ENCODE measurements at places on chromosomes 5 and 9.
A peak's percentile ranks its signal among the peaks of the same experiment; 100 is the strongest.

GRCh38 chr5:111063709-111064322 lies 7.7 kb upstream of the TSLP start:
- no peaks in the 10 kb centered on the region for H3K4me1 ChIP-seq
- H3K4me3 ChIP-seq: no peak overlapping the region
- H3K36me3 ChIP-seq: no peaks in the 10 kb centered on the region
- H3K27ac ChIP-seq: no peak overlapping the region

DNA sequence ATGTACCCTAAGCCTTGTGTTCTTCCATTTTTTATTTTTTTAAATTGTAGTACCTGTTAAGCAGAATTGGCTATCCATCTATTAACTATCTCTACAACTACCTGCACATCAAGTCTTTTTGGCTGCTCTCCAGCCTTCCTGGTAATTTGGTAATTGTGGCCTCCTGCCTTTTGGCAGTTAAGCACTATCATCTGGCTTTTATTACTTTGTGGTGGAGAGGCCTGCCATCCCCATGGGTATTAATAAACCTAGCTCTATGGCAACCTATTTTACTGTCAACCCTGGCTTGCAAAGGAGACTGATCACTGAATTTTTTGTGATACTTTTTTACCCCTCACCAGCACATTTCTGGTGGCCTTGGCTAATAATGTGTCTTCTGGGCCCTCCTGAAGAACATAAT lies 20.5 kb downstream of the SELENOP start:
- no peak for DNase-seq
- H3K27ac ChIP-seq: no peak overlapping the region
- H3K36me3 ChIP-seq: no peaks in the 10 kb centered on the region
- H3K4me3 ChIP-seq: no peak overlapping the region

- H3K27ac ChIP-seq: no peak overlapping the region
- peaks cover 44% of the 10 kb centered on the region for H3K36me3 ChIP-seq
- DNase-seq: peak; percentile 52
- no peaks in the 10 kb centered on the region for H3K27me3 ChIP-seq
Measured at GRCh38 chr5:468401-468800, 25.4 kb downstream of the EXOC3 start.

- H3K27me3 ChIP-seq: no peaks in the 10 kb centered on the region
- H3K4me1 ChIP-seq: no peaks in the 10 kb centered on the region
- DNase-seq: no peak
- H3K36me3 ChIP-seq: no peaks in the 10 kb centered on the region
- no peak overlapping the region for H3K4me3 ChIP-seq
Measured at GRCh38 chr5:122908662-122909061, 63.2 kb downstream of the SNX24 start.

DNA sequence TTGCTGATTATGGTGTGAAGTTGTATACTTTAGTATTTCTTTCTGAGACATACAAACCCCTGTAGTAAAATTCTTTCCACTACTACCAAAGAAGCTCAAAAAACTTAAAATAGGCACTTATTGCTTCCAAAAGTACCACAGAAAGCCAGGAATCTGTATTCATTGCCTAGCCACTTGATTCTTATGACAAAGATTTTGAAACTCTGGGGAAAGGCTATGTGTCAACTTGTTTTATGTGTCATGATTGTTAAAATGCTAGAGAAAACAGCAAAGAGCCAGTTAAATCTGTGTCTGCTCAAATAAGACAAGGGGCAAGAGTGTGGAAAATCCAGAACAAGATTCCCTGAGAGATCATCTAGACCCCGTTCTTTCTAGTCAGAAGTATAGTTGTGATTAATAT lies 6.0 kb downstream of the KIF2A start:
- no peak overlapping the region for H3K4me3 ChIP-seq
- H3K27ac ChIP-seq: no peak overlapping the region
- peaks cover 19% of the 10 kb centered on the region for H3K4me1 ChIP-seq
- no peak for DNase-seq

DNA sequence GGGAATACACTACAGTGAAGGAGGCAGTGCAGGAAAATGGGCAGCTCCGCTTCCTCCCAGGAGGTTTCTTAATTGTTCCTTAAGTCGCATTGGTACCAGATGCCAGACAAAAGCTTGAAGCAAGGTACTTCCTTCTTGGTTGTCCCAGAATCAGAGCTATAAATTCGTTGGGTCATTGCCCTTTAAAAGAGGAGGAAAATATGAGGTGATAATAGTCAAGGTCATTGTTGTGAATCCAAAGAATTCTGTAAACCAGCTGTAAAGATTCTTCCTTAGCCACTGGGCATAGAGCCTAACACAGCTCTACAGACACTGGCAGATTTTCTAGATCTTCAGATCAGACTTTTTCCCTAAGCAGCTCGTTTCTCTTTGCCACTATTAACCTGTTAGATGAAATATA lies 444.1 kb upstream of the TLE4 start:
- no peaks in the 10 kb centered on the region for H3K27me3 ChIP-seq
- no peak for DNase-seq
- H3K4me1 ChIP-seq: no peaks in the 10 kb centered on the region
- no peaks in the 10 kb centered on the region for H3K36me3 ChIP-seq
- H3K4me3 ChIP-seq: no peak overlapping the region

- no peak overlapping the region for H3K27ac ChIP-seq
- no peaks in the 10 kb centered on the region for H3K27me3 ChIP-seq
- DNase-seq: no peak
- H3K36me3 ChIP-seq: no peaks in the 10 kb centered on the region
- no peaks in the 10 kb centered on the region for H3K4me1 ChIP-seq
- no peak overlapping the region for H3K4me3 ChIP-seq
Measured at GRCh38 chr5:31137676-31138075, 55.8 kb upstream of the CDH6 start.

DNA sequence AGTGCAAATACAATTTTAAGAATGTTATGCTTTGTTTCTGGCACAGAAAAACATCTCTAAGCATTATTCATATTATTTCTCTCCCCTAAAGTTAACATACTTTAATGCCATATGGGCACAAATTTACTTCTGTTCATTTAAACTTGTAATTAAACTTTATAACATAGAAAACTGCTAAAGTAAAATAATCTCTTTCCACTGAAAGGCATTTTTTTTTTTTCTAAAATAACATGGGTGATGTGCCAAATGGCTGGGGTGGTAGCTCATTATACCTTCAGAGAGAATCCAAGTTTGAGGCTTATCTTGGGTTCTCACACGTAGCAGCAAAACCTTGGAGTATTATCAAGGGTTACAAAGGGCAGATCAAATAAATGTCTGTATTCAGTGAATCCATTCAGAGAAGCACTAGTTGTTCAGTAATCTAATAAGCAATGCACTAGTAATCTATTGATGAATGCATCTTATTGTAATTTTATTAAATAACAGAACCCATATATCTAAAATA lies 257.6 kb upstream of the POU5F2 start:
- H3K27me3 ChIP-seq: no peaks in the 10 kb centered on the region
- no peak overlapping the region for H3K4me3 ChIP-seq
- DNase-seq: no peak
- H3K27ac ChIP-seq: no peak overlapping the region

GRCh38 chr9:127426756-127427155 lies 2.6 kb downstream of the ZNF79 start:
- no peak for DNase-seq
- peaks cover 40% of the 10 kb centered on the region for H3K4me1 ChIP-seq
- H3K4me3 ChIP-seq: no peak overlapping the region

DNA sequence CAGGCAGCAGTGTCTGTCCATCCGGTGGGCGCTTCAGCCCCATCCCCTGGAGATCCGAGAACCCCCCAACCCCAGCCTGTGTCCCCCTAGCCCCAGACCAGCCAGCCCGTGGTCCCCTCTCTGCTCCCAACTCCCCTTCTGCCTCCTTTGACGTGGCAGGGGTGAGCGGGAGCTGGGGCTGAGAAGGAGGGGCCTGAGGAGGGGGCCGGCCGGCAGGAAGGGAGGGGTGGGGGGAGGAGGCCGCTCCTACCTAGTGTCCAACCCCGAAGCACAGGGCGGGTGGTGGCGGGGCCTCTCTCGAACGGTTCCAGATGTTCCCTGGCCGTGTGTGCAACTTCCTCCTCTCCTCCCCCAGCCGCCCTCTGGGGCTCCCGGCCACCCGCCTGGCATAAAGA lies 31.0 kb downstream of the GOLGA2 start:
- no peaks in the 10 kb centered on the region for H3K27me3 ChIP-seq
- H3K36me3 ChIP-seq: peaks cover 9% of the 10 kb centered on the region
- H3K4me1 ChIP-seq: peaks cover 44% of the 10 kb centered on the region

All from suprapubic skin (tissue), 4 donors.